ENCODE measurements at places on chromosomes 4 and X.
A peak's percentile ranks its signal among the peaks of the same experiment; 100 is the strongest.

DNA sequence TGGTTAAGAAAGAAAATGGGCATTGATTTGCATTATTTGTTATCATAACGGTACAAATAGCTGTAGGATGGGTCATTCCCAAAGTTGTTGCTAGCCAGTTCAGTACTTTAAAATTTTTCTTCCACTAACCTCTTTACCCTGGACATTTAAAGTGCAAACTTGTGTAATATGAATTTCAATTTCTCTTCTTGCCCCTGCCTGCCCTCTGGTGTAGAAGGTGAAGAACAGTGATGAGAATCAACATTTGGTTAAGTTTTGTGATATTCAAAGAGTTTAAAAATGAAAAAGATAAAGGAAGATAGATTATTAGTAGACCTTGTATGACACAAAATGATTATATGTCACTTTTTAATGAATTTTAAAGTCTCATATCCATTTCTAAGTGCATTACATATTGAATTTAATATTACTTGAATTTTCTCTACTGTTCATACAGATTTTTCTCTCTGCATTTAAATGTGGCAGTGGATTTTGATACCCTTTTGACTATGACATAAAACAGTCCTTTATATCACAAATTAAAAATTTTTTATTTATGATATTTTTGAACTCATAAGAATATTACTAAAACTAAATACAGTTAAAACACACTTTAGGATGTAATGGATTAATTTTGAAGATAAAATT is 337.7 kb downstream of the BMPR1B start:
- DNase-seq: no peak

- no peak for DNase-seq
Measured at GRCh38 chrX:41234962-41235361, 99.0 kb upstream of the DDX3X start.

- DNase-seq: no peak
Measured at GRCh38 chr4:88285235-88285653, 883 bp upstream of the PPM1K start.

DNA sequence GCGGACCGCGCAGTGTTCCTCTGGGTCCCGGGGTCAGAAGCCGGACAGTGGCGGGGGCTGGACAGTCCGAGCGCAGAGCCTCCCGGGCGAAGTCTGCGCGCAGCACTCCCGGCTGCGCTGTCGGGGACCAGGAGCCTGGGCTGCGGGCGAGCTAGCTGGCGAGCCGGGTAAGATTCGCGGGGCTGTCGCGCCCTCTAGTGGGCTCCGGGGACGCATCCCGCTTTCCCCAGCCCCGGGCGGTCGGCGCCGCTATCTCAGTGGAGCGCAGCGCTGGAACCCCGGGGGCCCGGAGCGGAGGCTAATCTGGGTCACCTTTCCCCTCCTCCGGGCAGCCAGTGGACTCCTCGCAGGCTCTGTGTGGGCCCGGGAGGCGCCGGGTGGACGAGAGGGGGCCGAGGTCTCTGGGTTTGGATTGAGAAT is 4.2 kb downstream of the PDGFRA start:
- DNase-seq: peak; percentile 92

DNA sequence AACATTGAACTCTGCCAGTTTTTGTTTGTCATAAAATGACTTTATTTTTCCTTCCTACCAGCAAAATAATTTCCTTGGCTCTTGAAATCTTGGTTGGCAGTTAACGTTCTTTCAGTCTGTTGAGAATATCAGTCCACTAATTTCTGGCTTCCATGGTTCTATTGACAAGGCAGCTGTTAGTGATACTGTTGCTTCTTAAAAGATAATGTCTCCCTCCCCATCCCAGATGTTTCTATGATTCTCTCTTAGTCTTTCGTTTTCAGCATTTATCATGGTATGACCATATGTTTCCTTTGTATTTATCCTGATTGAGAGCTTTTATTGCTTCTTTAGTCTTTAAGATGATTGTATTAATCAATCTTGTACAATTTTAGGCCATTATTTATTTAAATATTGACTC is 81.1 kb upstream of the STK26 start:
- DNase-seq: no peak

- DNase-seq: no peak
Measured at GRCh38 chr4:101074326-101074725, 273.0 kb downstream of the PPP3CA start.

DNA sequence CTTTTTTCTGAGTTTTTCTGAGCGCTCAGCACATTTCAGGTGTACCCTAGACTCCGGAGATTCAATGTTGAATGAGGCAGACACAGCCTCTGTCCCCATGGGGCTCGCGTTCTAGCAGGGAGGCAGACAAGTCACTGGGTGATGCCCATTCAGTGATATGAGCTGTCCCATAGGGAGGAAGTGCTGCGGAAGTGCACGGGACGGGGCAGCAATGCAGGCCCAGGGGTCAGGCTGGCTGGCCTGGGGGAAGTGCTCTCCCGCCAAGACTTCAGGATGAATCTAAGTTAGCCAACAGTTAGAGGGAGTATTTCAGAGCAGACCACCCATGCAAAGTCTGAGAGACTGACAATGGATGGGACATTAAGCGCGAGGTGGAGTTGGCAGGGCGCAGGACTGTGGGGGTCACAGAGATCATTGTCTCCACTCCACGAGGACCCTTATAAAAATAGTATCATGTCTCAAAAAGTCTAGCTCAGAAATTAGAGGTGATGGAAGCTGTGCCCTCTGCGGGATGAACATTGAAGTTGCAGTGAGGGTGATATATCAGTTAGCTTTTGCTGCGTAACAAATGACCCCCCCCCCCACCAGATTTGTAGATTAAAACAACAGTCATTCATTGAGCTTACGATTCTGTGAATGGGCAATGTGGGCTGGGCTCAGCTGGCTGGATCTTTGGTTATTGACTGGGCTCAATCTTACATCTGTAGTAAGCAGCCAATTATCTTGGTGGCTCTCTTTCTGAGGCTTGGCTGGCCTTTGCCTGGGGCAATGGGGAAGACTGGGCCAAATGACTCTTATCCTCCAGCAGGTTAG is 16.4 kb downstream of the PSAPL1 start:
- DNase-seq: peak; percentile 35

DNA sequence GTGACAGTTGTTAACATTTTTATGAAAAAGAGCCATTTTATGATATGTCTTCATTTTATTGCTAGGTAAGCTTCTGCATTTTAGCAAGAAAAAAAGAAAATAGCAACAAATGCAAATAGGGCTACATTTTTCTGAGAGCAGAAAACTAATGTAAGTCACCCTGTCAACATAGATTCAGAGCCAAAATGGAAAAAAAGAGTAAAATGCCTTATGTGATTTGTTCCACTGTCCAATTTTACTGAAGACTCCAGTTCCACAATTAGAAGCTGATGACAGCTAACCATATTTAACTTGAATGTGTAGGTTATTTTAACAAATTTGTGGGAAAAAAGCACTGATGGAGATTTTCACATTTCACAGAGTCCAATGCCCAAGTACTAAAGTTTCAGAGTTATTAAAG is 772.3 kb downstream of the FAT4 start:
- DNase-seq: no peak

DNA sequence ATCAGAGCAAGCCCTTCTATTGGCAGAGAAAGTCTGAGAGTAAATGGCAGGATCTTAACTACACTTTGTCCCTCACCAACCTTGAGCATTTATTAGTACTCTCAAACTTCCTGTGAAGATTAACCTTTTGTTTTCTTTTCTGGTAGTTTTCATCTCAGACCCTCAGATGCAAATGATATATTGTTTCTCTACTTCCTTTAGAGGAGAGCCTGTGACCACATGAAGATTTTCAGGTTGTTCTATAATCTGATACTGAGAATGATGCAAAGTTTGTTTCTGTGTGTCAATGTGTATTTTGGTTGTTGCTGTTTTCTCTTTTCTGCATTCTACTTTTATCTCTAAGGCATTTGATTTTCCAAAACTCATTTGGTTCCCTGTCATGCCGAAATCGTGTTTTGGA is 165.8 kb upstream of the CYSLTR1 start:
- DNase-seq: no peak

Data from cardiac septum (tissue), 1 donor.